ENCODE measurements at places on chromosomes 6 and 20.

GRCh38 chr6:124203812-124204167, 400.1 kb downstream of the NKAIN2 start:
- DNase-seq: no peak

- no peak for DNase-seq
Observed at GRCh38 chr20:25000268-25000801, 7.8 kb upstream of the APMAP start.

GRCh38 chr20:49556621-49557020, 11.3 kb downstream of the PTGIS start:
- DNase-seq: no peak

DNA sequence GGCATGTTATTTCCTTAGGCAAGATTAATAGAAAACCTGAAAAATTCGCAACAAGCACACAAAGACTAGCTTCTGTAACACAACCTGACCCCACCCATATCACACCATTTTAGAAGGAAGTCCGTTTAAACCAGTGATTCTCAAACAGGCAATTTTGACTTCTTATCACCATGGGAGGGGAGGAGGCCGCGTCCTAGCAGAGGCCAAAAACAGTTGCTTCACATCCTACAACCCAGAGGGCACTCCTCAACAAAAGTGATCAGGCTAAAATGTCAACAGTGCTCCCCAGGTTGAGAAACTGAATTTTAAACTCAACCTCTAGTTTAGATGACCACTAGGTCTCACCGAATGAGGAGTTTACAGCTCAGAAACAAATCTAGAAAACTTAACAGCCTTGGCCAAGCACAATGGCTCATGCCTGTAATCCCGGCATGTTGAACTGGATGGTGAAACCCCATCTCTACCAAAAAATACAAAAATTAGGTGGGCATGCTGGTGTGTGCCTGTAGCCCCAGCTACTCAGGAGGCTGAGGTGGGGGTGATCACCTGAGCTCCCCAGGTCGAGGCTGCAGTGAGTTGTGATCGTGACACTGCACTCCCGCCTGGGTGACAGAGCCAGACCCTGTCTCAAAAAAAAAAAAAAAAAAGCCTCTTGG, 3.4 kb downstream of the SNX5 start:
- DNase-seq: no peak

DNA sequence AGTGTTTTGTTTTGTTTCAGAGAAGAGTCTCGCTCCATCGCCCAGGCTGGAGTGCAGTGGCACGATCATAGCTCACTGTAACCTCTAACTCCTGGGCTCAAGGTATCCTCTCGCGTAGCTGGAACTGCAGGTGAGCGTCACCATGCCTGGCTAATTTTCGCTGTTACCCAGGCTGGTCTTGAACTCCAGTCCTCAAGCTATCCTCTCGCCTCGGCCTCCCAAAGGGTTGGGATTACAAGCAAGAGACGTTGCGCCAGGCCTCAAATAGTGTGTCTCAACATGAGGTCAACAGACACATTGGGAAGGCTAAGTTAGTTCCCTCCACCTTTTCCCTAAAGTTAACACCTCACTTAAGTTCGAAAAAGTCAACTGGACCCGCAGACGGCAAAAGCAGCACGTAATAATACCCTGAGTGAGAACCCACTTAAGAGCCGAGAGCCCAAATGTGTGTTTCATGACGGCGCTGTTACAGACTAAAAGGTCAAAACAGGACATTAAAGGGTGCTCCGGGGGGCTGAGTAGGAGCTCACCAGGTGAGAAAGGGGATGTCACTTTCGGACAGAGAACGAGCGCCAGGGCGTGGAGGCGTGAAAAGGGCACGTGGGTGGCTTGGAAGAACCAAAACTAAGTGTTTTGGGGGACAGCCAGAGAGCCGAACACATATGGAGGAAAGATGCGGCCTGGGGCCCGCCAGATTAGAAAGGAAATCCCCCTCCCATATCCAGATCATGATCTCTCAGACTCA, 499 bp downstream of the TTI1 start:
- DNase-seq: no peak

GRCh38 chr20:44069203-44070011, 117.6 kb downstream of the JPH2 start:
- no peak for DNase-seq

- no peak for DNase-seq
Observed at GRCh38 chr6:89970072-89970471, 75.8 kb downstream of the GJA10 start.

DNA sequence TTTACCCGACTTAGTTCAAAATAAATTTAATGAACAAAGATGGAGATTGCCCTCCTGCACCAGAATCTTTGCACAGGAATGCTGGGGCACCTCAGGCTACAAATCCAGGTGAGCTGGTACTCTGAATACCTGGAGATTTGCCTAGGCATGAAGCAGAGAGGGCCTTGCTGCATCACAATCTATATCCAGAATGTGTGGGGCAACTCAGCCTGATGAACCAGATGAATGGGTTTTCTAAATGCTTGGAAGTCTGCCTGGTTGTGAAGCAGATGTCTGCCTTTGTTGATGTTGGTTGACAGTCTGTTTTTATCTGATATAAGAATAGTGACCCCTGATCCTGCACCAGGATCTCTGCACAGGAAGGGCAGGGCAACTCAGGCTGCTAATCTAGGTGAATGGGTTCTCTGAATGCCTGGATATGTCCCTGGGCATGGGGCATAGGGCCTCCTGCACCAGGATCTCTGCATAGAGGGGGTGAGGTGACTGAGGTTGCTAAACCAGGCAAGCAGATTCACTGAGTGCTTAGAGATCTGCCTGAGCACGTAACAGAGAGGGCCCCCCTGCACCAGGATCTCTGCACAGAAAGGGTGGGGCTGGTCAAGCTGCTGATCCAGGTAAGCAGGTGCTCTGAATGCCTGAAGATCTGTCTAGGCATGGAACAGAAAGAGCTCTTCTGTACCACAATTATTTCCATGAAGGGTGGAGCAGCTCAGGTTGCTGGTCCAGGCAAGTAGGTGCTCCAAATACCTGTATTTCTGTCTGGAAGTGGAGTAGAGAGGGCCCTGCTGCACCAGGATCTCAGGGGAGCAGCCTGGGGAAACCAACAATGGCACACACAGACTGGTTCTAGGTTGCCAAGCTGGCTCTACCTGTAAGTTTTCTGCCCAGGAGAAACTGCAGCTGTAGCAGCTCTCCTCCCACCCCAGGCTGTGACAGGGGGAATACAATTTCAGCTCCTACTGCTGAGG, 437.5 kb downstream of the MMUT start:
- no peak for DNase-seq

GRCh38 chr6:123062670-123063069, 66.6 kb downstream of the CLVS2 start:
- no peak for DNase-seq

DNA sequence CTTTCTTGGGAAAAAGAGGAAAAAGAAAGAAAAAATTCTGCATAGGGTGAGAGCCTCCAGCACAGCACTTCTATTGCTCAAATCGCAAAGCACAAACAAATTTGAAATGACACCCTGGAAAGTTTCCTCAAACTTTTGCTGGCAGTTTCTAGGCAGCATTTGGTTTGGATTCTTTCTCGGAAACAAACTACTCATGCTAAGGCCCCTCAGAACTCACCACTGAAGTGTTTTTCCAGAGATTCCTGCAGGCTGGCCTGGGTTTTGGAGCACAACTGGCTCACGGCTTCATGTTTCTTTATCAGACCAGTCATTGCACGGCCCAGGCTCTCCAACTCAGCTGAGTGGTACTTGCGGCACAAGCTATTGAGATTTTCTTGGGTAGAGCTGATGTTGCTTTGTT, 237.8 kb downstream of the SYNE1 start:
- DNase-seq: no peak

- no peak for DNase-seq
Observed at GRCh38 chr6:75349262-75349984, 64.8 kb upstream of the TMEM30A start.

DNA sequence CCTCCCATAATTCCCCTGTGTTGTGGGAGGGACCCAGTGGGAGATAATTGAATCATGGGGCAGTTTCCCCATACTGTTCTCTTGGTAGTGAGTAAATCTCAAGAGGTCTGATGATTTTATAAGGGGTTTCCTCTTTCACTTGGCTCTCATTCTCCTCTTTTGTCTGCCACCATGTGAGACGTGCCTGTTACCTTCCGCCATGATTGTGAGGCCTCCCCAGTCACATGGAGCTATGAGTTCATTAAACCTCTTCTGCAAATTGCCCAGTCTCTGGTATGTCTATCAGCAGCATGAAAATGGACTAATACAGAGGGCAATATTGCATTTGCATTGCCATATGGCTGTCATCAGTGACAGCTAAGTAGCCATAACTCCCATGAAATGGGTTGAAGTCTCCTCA, 63.2 kb downstream of the ZNF217 start:
- DNase-seq: no peak

DNA sequence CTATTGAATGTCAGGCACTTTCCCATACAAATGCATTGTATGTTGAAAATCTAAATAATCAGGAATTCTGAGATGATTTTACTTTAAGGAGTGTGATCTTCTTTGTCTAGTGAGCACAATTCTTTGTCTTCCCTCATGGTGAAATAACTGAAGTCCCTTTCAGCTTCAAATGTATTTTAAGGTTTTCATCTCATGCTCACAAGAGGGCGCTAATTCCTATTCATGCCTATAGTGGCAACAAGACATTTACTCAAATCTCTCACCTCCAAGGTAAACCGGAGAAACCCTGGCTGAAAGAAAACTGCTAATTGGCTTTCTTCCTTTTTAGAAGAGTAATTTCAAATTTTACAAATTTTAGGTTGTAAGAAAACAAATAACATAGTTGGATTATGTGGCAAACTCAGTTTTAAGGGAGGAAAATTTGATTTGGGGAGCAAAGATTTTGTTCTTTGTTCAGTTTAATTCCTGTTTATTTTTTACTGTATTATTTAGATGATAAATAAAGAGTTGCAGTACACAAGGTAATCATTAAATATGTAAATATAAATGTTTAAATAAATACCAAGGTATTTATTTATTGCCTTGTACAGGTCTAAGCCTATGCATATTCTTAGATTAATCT, 69.1 kb downstream of the SLC35F1 start:
- DNase-seq: no peak

GRCh38 chr6:47701363-47701762, 3.0 kb downstream of the ADGRF4 start:
- no peak for DNase-seq

GRCh38 chr20:22904905-22905304, 130.2 kb upstream of the SSTR4 start:
- no peak for DNase-seq

DNA sequence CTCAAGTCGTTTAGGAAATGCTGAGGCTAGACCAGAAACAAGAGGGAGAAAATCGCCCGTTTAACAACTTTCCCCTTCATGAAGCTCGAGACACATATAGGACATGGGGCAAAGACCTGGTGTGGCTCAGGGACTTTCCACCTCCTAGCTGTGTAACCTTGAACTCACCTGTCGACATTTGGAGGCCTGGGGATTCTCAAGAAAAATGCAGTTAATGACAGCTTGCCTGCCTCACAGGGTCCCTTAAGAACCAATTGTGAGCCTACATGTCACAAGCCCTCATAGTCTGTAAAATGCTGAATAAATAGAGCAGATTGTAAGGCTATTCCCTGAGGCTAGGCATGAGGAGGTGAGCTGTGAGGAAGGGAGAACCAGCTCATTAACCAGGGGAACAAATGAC, 35.1 kb downstream of the MGME1 start:
- no peak for DNase-seq

DNA sequence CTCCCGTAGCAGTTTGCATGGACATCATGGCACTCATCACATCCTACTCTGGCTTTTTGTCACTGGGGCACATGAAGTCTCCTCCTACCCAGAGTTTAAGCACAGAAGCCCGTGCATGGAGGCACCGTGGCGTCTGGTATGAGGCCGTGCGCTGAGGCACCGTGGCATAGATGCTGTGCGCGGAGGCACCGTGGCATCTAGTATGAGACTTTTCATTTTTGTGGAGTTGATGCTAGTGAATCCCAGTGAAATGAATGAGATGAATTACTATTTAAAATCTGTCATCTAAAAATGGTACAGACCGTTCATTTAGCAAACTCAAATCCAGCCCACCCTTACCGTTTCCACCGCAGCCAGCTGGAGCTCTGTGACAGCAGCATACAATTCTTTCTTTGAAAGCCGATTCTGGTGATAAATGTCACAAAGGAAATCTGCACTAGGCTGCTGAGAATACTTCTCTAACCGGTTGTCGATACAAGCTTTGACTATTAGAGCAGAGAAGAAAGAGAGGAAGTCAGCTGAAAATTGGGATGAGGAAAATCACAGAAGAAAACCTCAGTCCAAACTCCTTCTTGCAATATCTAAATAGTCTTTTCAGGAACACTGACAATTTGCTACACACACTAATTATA, 11.3 kb downstream of the CYP24A1 start:
- DNase-seq: no peak

DNA sequence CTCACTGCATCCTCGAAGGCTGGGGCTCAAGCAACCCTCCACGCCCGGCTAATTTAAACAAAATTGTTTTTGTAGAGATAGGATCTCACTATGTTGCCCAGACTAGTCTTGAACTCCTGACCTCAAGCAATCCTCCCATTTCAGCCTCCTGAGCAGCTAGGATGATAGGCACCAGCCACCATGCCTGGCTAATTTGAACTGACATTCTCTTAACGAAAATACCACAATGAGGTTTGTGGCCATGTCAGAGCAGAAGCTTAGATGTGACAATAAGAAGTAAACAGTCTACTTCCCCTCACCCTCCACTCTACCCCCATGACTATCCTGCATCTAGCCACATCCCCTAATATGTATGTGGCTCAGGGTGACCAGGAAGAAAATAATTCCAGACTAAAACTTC, 74.8 kb upstream of the PLCB4 start:
- no peak for DNase-seq

DNA sequence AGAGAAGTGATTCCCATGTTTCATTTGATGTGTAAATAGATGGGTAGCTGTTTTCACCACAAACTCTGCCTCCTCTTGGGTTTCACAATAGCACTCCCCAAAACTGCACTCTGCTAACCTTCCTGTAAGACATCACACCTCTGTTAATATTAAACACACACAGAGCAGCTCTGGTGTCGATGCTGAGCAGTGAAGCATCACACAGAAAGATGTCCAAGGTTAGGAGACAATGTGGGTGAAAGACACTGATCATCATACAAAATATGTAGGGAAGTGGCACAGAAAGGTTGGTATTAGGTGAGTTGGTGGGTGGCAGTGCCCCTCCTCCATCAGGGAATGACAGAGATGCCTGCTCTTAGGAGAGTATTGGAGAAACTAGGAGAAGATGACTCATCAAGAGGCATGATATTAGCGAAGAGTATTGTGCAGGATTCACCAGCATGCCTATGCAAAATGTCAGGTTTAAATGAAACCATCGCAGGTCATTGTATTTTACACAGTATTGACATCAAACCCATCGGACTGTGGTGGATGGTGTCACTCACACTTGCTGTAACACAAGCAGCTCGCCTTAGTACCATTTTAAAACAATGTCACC, 199.7 kb downstream of the TBXT start:
- no peak for DNase-seq

DNA sequence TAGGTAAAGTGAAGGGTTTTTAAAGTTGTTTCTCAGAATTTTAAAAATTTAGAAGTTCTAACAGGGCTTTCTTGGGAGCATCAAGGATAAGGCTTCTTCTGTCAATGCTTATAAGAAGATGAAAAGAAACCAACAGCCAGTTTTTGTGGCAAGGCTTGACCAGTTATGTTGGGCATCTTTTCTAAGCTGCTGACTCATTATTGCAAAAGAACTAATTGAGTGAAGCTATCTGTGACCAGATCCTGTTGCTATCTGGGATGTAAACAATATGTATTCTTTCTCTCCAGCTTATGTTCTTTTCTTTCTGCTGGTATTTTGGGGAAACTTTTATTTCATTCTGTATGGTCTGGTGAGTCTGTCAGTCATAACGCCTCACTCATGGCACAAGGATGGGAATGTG, 643.8 kb downstream of the HDGFL1 start:
- no peak for DNase-seq

Data from D721Med (cell line).